ENCODE measurements at places on chromosomes 5 and 9.

GRCh38 chr5:52963636-52964035, 25.5 kb upstream of the ITGA2 start:
- no peak for DNase-seq

DNA sequence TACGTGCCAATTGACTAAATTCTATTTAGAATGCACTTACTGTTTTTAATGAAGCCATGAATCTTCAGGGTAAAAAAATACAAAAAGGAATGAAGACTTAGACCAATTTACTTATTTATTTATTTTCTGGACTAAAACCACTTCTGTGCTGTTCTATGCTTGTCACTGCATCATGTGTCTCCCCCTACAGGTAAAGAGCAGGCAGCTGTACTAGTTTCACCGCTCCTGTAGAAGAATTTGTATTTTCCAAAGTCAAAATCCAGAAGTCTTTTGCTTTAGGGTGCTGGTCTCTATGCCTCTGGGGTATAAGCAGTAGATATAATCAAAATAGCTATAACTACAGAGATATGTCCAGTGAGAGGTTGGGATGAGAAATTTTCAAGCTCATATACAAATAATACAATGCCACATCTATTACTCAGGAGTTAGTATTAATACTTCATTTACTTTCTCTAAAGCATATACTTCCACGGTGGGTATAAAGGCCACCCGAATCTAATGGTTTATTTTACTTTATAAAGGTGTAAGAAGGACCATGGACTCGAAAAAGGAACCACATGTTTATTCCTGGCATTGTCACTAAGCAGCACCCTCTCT, 591.5 kb downstream of the RAB3C start:
- DNase-seq = no peak

GRCh38 chr5:118441956-118442355, 546.4 kb downstream of the DTWD2 start:
- DNase-seq = no peak

GRCh38 chr5:66467564-66467963, 128.6 kb upstream of the MAST4 start:
- DNase-seq = no peak

DNA sequence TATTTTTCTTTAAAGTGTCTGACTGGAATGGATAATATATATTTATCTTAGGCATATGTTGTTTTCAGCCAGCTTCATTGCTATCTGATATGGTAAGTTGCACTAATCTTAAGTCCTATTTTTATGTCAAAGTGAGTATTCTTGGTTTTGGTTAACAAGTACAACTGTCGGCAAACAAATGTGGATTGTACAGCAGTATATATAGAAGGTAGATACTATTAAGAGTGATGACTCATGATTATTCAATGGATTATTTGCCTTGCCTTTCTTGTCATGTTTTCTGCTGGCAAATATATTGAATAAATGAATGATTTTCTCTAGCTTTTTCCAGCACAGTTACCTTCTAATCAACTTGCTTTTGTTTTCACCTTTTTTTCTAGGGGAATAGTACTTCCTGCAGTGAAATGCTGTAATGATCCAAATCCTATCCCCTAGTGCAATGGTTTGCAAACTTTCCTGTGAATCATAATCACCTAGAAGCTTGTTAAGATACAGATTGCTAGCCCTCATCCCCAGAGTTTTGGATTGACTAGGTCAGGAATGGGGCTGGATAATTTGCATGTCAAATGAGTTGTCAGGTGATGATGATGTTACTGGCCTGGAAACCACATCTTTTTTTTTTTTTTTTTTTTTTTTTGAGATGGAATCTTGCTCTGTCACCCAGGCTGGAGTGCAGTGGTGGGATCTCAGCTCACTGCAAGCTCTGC, 60.8 kb upstream of the ARRDC3 start:
- DNase-seq = no peak

DNA sequence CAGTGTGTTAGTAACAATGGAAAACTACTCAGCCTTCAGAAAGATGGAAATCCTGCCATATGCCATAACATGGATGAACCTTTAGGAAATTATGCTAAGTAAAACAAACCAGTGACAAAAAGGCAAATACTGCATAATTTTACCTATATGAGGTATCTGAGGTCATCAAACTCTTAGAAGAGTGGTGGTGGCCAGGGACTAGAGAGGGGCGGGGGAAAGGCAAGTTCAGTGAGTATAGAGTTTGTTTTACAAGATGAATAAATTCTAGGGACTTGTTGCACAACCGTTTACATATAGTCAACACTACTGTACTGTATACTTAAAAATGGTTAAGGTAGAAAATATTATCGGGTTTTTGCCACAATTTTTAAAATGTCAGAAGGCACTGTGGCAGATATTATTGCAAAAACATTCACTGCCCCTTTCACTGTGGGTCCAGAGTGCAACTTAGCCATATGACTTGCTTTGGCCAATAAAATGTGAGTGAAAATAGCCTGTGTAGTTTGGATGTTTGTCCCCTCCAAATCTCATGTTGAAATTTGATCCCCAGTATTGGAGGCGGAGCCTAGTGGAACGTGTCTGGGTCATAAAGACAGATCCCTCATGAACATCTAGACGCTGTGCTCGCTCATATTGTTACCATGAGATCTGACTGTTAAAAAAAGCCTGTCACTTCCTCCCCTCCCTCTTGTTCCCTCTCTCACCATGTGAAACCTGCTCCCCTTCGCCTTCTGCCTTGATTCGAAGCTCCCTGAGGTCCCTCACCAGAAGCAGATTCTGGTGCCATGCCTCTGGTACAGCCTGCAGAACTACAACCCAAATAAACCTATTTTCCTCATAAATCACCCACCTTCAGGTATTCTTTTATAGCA, 9.5 kb downstream of the ZNF367 start:
- DNase-seq = no peak

GRCh38 chr5:132773601-132774355, 3.3 kb downstream of the SEPTIN8 start:
- DNase-seq = peak; percentile 47

DNA sequence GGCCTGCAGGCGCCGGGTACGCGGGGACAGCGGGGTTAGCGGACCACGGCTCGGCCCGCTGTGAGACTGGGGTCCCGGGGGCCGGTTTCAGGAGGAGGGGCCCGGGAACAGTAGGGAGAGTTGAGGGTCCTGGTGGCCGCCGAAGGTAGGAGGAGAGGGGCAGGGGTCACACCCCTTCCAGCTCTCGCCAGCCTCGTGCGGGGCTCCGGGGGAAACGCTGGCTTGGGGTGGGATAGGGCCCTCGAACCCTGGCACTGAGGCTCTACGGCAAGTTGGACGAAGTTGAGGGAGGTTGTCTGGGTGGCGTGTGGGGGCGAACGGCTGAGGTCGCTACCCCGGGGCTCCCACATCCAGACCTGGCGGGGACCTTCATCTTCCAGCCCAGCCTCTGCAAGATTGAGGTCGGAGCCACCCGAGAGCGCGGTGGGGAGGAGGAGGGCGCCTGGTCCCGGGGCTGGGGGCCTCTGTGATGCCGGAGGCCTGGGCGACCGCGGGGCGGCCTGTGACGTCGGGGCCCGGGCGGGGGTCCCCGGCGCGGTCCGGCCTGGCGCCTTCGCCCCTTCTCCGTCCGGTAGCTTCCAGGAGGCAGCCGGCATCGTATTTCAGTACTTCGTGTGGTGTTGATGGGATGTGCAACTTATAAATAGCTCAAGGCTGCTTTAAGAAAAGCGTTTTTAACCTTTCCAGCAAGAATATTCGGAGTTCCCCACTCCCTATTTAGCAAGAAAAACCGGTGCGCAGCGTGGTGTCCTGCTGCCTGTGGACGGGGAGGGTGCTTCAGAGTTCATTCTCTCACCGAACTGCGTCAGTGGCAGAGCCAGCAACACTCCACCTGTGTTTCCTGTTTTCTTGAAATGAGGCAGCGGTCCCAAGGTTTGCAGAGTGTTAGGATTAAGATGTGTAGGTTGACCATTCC, 902 bp downstream of the HABP4 start:
- DNase-seq = peak; percentile 74

DNA sequence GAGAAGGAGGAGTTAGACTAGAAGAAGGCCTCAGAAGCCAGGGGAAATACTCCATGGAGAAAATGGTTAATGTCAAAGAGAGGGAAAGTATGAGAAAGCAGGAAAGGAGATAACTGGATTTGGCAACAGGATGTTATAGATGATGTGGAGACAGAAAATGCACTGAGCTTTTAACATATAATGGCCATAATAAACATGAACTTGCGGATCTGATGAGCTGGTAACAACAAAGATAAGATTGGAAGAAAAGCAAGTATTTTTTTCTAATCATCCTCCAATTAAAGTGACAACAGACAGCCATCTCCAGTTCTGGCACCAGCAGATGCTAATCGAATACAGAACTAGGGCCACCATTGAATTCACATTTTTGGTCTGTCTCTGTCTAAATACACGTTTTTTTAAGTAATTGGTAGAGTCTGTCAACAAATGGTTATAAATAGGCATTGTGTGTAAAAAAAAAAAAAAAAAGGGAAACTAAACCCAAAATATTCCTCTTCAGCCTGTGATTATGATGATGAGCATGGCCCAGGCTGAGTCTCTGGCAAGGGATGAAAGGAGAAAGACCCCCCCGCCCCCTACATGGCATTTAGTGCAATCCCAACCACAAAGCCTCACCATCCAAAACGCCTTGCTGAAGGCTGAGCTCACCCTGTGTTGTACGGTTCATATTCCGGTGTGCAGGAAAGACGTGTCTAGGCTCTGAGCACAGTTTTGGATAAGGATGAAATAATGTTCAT, 149.5 kb upstream of the LHFPL2 start:
- DNase-seq = no peak

GRCh38 chr5:141573489-141574121, 45.2 kb downstream of the DIAPH1 start:
- no peak for DNase-seq

DNA sequence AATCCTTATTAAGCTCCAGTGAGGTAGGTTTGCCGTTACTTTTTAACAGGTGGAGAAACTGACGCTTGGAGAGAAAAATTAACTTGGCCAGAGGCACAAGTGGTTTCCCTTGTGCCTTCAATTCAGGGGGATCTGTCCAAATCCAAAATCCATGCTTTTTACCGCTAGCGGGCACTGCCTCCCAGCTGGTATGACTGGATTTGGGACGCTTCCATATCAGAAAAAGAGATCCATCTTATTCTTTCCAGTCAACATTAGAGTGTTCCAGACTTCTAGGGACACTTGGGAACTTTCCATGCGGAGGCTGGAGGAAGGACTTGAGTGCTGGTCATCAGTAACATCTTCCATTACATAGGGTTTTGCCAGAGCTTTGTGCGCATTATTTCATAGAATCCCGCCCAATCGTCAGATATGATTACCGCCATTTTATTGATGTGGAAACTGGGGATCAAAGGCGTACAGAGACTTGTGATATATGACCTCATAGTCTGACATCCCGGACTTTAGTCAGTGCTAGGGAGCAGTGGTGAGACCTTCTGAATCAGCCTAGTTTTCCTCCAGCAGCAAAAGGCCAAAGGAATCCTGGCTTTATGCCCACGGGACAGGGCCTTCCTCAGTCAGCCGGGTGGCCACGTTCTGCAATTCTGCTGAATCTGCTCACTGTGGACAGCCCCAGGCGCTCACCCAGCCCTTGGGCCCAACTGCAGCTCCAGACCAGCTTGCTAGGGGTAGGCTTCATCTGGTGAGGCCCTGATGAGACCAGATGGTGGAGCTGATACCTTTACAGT, 1.1 kb upstream of the GNPDA1 start:
- DNase-seq = peak; percentile 77

DNA sequence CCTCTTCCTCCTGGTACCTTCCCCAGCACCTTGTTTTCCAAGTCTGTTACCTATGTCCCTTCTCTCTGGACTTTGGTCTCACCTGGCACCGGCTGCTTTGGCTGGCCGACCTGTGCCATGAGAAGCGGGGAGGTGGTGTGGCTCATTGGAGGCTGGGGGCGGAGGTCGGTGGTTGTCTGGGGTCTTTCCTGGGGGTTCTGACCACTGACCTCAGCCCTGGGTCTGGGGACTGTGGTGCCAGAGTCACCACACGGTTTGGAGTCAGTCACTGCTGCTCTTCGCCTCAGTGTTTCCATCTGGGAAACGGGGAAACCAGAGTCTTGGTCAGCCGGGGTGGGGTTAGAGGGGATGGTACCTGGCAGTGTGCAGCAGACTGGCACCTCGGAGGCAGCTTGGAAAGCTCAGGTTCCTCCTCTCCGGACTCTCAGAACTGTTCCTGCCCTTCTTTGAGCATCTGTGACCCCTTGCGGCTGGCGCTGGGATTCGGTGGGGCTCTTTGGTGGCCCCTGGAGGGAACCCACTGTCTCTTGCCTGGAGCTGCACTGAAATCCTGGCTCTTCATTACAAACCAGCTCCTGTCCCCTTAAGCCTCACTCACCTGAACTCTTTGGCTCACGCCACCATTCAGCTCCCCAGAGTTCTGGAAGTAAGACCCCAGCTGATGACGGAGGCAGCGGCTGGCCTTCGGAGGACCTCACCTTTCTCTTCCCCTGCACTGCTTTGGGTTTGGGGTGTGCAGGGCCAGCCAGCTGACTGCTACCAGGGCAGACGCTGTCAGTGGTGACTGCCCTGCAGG, 4.1 kb upstream of the RXRA start:
- peak; percentile 65 for DNase-seq

- peak; percentile 39 for DNase-seq
Measured at GRCh38 chr9:114030364-114030763, 47.7 kb downstream of the AMBP start.

DNA sequence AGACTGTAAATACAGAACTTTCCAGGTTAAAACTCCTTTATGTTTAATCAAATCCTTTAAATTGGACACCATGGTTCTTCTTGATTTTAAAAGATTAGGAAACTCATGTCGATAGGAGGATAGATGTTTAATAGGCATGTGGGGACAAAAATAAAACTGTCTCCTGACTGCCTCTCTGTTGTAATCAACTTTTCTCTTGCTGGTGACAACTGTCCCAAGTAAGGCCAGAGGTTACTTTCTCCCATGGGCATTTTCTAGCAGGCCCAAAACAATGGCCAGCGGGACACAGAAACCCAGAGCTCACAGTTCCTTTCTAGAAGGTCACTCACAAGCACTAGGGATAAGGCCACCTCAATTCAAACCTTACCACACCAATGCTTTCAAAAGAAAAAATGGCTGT, 14.5 kb downstream of the SLC36A2 start:
- DNase-seq = no peak

- no peak for DNase-seq
Measured at GRCh38 chr5:179211068-179211467, 134.2 kb downstream of the ADAMTS2 start.

- DNase-seq = no peak
Measured at GRCh38 chr5:105587963-105588662, 2025.5 kb upstream of the NUDT12 start.

DNA sequence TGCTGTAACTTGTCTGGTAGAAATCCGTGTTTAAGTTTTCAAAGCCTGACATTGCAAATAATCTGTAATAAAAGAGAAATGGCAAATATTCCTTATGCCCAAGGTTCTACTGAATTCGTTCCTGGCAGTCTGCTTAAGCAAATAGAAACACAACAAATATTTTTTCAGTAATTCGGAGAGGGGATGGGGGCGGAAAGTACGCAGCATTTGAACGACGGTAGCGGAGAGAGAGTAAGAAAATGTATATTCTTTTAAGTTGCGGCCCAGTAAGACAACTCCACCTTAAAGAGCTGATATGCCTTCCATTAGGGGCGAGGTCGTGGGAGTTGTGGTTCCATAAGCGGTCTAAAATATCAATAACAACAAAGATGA, 569 bp downstream of the YIPF5 start:
- DNase-seq = no peak

GRCh38 chr9:14216612-14217194, 97.2 kb downstream of the NFIB start:
- DNase-seq = no peak

GRCh38 chr5:126360467-126360866, 62.7 kb upstream of the GRAMD2B start:
- no peak for DNase-seq

Measured in sigmoid colon (tissue), 7 donors.